ENCODE measurements at places on chromosomes 1 and 21.

- no peak for DNase-seq
These were observed 11.4 kb downstream of the FASLG start for GRCh38 chr1:172670316-172670715.

GRCh38 chr1:156111355-156111962 lies 3.1 kb upstream of the LMNA start:
- DNase-seq = no peak

GRCh38 chr1:182965861-182966260 lies 12.9 kb upstream of the SHCBP1L start:
- DNase-seq = no peak

GRCh38 chr21:37983336-37984095 lies 67.3 kb upstream of the KCNJ6 start:
- DNase-seq = no peak

DNA sequence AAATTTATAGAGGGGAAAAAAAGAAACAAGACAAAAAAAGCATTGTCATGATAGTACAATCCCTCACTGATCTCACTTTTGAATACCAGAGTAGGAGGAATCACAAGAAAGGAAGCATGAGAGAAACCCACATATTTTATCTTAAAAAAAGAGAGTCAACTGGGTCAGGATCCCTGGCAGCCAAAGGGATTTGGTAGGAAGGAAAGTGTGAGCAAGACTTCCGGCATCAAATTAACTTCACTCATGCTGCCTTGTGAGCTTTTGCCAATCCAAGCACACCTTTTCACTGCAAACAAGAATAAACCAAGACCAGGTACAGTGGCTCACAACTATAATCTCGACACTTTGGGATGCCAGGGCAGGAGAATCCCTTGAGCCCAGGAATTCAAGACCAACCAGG lies 53.1 kb downstream of the SLC9C2 start:
- DNase-seq = no peak

DNA sequence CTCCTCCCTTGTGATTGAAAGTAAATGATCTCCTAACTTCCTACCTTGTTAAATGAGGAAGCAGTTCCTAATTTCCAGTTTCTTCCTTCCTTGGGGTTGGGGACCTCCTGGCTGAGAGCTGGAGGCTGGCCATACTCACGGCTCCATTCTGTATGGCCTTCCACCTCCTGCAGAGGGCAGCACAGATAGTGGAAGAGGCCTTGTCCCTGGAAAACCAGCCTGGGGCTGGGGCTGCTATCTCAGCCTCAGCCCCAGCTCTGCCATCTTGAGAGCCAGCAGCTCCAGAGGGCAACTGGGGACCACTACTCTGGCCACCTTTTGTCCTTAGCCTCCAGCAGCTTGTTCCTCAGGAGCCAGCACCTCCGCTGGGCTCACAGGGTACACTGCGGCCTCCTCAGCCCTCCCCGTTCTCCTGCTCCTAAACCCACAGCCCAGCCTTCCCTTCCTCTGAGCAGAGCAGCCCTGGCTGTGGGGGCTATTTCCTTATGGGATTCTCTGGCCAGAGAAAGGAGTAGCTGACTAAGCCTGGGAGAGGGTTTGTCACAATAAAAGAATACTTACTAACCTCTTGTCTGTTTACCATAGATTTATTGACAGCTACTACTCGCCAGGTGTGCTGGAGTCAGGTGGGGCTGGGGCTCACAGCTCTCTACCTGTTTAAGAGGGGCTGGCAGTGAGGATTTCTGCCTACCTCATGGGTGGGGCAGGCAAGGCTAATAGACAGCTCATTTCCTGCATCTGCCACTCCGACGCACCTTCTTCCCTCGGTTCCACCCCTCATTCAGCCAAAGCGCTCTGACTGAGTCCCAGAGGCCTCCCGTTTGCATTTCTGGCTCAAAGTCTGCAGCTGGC lies 6.3 kb downstream of the TMEM234 start:
- peak; percentile 82 for DNase-seq

- DNase-seq = no peak
These were observed 498.2 kb downstream of the PLPP3 start for GRCh38 chr1:56081173-56081572.

DNA sequence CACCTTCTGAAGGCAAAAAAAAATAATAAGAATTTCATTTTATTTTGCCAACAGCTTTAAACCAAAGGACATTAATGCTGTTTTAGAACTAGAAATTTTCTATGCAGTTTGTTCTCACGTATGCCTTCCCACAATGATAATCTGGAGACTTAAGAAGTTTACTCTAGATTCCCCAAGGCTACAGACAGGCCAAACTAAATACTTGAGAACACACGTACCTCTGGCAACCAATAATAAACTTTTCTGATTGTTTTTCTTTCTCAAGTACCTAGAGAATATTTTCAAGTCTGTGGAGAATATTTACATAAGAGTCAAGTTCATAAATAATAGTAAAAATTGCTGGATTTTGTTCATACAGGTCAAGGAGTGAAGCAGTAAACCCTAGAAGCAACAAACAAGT lies 15.9 kb downstream of the CLDN8 start:
- DNase-seq = no peak

- DNase-seq = no peak
These were observed 51.0 kb downstream of the KIAA0319L start for GRCh38 chr1:35505911-35506798.

DNA sequence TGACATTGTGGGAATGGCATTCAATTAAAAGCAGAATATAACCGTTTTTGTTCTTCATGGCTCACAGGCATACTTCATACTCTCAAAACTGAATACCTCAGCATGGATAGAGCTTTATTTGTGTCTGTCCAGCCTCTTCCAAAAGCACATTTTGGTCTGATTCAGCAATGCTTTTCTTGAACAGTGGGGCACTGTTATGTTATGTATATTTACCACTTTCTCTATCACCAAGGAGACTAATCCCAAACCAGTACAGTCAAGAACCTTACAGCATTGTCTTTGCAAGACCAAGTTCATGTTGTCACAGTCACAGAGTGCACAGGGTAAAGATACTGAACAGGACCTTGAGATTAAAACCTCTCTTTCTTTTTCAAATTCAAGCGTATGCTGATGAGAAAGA lies 582.8 kb downstream of the PTBP2 start:
- DNase-seq = no peak

GRCh38 chr1:209493559-209493958 lies 90.0 kb upstream of the CAMK1G start:
- no peak for DNase-seq

GRCh38 chr1:9340172-9340854 lies 47.6 kb downstream of the SPSB1 start:
- no peak for DNase-seq

- no peak for DNase-seq
These were observed 204.2 kb downstream of the HMCN1 start for GRCh38 chr1:185938396-185938795.

DNA sequence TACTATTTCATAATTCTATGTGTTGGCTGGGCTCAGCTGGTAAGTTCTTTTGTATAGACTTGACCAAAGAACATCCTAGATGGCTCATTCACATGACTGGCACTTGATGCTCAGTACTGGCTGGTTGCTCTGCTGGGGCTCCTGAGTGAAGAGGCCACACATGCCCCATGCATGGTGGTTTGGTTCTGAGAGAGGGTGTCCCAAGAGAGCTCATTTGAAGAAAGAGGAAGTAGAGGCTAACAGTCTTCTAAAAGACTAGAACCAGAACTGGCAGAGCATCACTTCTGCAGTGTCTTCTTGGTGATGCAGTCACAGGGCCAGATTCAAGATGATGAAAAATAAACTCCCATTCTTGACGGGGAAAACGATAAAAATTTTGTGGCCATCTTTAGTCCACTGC lies 5.2 kb upstream of the BACH1 start:
- no peak for DNase-seq

- peak; percentile 29 for DNase-seq
These were observed 358.0 kb downstream of the BRINP3 start for GRCh38 chr1:190119683-190120082.

DNA sequence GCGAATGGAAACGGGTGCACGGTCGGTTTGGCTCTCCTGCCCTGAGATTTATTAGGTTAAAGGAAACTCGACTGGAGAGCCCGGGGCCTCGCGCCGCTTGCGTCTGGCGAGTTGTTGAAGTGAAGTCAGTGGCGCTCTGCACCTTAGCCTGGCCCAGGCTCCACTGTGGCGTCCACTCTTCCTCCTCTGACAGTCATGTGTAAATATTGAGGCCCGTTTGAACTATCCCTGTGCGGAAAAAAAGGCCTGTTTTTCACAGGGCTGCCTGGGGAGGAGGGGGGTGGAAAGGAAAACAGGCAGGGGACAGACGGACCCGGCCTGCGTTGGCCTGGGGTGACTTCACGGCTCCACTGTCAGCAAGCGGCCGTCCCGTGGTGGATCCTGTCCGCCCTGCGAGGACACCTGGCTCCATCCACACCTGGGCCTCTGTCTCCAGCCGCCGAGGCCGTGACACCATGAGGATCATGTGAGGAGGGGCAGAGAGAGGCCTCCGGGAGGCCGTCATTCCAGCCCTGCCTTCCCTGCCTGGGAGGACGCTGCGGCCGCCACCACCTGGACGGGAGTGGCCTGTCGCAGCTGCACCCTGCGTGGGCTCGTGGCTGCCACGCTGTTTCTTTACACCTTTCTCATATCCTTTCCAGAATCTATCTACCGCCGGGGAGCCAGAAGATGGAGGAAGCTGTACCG lies 59.8 kb downstream of the FAAP20 start:
- no peak for DNase-seq

- DNase-seq = no peak
These were observed 2.2 kb upstream of the KIF17 start for GRCh38 chr1:20719871-20720620.

DNA sequence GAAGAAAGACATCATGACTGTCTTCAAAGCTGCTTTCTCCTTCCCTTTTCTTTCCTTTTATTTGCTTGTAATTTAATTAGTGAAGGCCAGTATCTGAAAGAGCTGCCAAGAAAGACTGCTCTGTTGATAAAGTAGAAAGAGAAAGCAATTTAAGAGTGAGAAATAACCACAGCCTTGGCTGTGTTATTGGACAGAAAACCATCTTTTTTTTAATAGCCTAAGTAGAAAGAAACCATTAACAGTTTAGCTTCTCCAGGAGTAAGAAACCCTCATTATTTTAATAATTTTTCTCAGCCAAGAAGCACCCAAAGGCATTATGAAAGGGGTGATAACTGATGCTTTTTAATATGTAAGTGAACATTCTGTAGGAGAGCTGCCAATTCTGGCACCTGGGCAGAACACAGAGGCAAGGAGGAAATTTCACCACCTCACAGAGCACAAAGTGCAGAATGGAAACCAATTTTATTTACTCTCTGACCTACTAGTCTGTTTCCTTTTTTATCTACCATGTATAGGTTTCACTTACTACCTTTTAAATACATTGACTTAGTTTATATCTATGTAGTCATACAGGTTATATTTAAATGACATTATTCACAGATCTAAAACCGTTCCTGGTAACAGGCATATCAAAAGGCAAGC lies 703.2 kb downstream of the MRPL39 start:
- no peak for DNase-seq

- no peak for DNase-seq
These were observed 65.7 kb downstream of the LRRC8C start for GRCh38 chr1:89698624-89699023.

DNA sequence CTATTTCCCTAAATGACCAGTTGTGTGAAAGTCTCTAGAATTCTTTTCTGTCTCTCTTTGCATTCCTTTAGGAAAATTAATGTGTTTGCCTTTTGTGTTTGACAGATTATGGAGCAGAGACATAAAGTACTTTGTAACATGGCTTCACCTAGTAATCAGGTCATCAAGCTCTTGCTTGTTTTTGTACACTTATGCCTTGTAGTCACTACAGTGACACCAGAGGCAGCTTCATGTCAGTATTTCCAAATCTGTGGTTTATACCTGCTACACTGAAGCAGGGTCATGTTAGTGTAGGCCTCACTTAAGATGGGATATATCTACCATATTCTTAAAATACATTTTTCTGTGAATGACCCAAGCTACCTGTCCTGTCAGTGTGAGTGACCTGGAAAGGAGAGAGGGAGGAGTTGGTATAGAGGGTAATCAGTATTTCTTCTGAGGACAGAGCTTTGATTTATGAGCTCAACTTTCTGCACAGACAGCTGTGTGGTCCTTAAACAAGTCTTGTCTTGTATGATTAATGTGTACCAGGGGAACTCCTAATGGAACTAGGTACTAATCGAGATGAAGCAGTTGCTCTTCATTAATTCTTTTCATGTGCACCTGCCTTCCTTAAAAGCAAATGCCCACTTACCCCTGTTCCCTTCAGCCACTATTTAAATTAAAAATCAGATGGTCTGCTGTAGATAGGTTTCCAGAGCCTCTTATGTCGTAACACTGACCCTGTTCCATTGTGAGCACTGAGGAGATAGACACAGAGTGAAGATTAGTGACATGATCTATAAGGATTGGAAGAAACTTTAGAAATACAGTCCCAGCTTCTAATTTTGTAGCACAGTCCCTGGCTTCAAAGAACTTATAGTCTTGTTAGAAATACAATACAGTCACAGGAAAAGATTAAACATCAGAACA lies 45.7 kb downstream of the MACO1 start:
- no peak for DNase-seq

- DNase-seq = no peak
These were observed 11.2 kb downstream of the CLEC20A start for GRCh38 chr1:178485541-178485981.

- no peak for DNase-seq
These were observed 144.0 kb upstream of the CD34 start for GRCh38 chr1:208054911-208055379.

GRCh38 chr1:197811769-197812168 lies 36.5 kb upstream of the DENND1B start:
- DNase-seq = no peak

DNA sequence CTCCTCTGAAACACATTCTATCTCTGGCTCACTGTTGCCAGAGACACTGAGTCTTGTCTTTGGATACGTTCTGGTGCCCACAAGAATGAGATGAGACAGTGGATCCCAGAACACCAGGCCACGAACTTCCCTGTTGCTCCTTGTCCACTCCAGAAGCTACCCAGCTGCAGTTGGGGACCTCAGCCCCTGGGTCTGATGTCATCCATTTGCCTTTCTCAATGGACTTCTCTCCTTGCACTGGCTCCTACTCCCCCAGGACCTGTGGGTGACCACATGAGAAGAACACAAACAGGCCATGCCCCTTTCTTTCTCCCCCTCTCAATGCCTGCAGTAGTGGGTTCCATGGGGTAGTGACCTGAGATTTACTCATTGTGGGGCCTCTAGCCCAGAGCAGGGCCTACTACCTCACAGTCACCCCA lies 5.9 kb downstream of the NBPF1 start:
- no peak for DNase-seq

DNA sequence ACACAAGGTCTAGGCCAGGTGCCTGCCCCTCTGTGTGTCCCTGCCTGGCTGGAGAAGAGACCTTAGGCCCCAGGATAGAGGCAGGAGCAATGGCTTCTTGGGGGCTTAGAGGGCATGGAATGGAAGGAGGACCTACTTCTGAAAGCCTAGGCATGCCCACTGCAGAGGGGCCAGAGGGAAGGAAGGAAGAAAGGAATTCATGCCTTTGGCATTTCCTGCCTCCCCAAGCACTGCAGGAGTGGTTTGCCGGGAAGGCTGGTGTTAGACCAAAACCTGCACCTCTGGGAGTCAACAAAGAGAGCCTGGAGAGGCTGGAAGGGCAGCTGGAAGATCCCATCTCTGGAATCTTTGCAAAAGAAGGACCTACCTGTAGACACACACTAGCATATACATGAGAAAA lies 50.7 kb upstream of the KCNE2 start:
- DNase-seq = no peak

GRCh38 chr1:6870571-6870970 lies 85.3 kb downstream of the CAMTA1 start:
- DNase-seq = no peak

- DNase-seq = no peak
These were observed 29.9 kb upstream of the SAMD13 start for GRCh38 chr1:84271441-84272151.
